ENCODE measurements at places on chromosomes 5 and 9. TPM values are rescaled to one million over a fixed set of nuclear protein-coding genes. Genes with fewer than 3 reads are reported as not detected.

GRCh38 chr5:16128944-16129343 lies 50.6 kb downstream of the MARCHF11 start:
- DNase-seq = no peak

GRCh38 chr5:72647806-72648205 lies 140.6 kb upstream of the ZNF366 start:
- DNase-seq = no peak

GRCh38 chr5:120457839-120458507 lies 6.1 kb upstream of the PRR16 start:
- peak; percentile 53 for DNase-seq

GRCh38 chr9:93963969-93964368 lies 8.8 kb upstream of the BARX1 start:
- no peak for DNase-seq

The ARPC5L gene
- 116 TPM for total RNA-seq

The HSPA9 gene
- total RNA-seq = 472 TPM

The CDC20B gene
- total RNA-seq = not detected

The INSL6 gene
- total RNA-seq = not detected

The KCNV2 gene
- total RNA-seq = not detected

The ADRB2 gene
- 0.21 TPM for total RNA-seq
